Stimulated activated CD4-positive, alpha-beta T cell treated with anti-CD3 and anti-CD28 coated beads, Interleukin-4, amount 100 ng/mL, for 24 hours (primary cell): ENCODE measurements at places on chromosomes 2 and 18.
A peak's percentile ranks its signal among the peaks of the same experiment; 100 is the strongest.

- no peak for DNase-seq
Observed at GRCh38 chr2:32851777-32852439, 94.8 kb upstream of the LTBP1 start.

DNA sequence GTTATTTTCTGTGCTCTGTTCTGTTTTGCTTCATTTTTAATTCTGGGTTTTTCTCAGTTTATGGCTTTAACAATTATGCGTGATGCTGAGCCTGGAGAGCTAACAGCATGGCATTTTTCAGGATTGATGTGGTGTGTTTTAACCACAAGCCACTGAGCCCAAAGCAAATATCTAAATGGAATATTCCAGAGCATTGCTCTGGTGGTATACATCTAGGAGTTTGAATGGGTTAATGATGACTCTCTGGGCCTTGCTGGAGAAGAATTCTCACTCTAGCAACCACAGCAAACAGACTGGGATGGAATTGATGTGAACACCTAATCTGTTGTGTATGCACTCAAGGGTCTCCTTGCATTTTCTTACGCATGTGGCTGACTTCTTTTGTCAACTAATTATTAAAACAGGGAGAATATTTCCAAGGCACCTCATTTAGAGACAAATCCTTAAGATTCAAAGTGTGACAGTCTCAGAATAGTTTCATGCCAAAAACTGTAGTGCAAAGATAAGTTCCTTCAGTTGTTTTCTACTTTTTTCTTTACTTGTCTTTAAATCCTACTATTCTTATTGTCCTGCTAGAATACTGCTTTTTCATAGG, 164.0 kb downstream of the DTNA start:
- DNase-seq = no peak

DNA sequence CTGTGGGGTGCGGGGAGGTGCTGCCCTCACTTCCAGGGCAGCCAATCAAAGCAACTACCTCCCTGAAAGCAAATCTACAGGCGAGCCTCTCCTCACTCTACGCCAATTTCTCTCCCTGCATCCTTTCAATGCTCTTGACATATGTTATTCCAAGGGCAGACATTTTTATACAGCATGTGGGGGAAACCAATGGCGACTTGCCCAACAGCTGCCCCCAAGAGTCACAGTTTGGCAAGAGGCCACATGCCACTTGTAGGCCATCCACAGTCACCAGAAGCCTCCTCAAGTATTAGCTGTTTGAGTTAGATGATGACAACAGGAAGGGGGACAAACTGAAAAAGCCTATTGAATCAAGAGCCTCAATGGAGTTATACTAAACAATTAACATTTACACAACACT, 114.6 kb downstream of the MYO5B start:
- DNase-seq = no peak

DNA sequence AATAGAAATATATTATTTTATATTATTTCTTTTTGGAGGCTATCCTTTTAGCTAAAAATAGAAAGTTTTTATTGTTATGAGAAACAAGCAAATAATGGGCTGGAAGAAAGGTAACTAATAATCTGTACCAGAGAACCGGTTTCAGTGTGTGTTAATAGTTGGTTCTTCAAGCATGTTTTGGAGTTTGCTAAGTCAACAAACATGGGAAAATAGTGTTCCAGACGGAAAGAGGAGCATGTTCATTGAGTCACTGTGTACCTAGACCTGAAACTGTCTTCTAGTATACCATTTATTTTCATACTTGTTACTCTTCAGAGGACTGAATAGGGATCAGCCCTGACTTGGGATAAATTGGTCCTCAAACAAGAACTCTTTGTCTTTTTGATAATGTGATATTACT, 134.5 kb upstream of the CWC22 start:
- no peak for DNase-seq

GRCh38 chr18:63949068-63949737, at the start of gene HMSD:
Gene HMSD, plus strand, starts transcription at chr18:63949301. Its CDS starts 4,155 bp downstream, at chr18:63953456.
- peak; percentile 60 for DNase-seq

- peak; percentile 33 for DNase-seq
Observed at GRCh38 chr18:3458952-3459853, 9.2 kb downstream of the TGIF1 start.
